ENCODE measurements at places on chromosomes 12 and 14.

DNA sequence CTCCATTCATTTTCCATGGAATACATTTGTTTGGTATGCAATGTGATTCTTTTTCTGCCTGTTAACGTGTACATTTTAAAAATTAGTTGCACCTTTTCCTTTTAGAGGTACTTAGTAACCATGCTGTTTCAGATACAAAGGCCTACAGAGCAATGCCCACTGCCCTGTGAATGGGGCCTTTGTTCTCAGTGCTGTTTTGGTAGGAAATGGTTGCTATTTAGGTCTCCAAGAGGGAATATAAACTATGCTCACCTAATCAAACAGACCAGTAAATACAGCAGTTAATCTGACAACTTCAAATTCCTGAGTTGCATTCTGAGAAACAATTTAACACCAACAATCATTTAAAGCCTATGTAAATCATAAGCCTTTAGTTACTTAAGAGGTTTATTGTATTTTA, 188.7 kb downstream of the BCAT1 start:
- H3K27me3 ChIP-seq: no peaks in the 10 kb centered on the region
- H3K36me3 ChIP-seq: no peaks in the 10 kb centered on the region
- H3K4me1 ChIP-seq: no peaks in the 10 kb centered on the region
- H3K4me3 ChIP-seq: no peak overlapping the region

GRCh38 chr12:125185311-125185739, 120.1 kb downstream of the AACS start:
- peak overlapping the region; percentile 93 for H3K4me3 ChIP-seq
- H3K27me3 ChIP-seq: no peaks in the 10 kb centered on the region
- DNase-seq: peak; percentile 81
- H3K36me3 ChIP-seq: 0 out of 2 replicates have a peak, but pooled peaks cover 1% of the 10 kb centered on the region

DNA sequence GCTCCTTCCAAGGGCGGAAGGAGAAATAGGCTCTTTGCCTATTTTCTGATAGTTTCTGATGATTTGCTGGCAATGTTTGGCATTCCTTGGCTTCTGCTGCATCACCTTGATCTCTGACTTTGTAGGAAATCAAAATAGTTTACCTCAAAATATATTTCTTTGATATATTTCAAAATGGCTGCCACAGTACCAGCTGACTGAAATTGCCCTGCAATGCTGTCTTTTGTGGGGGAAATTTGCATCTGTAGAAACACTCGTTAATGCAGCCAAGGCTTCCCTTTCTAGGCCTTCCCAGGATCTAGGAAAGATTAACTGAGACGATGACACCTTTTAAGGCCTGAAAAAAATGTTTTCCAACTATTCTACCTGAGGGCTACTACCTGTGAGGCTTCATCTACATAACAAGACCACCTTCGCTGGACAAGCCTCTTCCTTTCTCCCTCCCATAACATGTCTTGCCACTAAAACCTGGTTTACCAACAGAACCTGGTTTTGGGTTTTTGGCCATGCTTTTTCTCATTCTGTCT, 212.8 kb upstream of the SSTR1 start:
- H3K4me3 ChIP-seq: no peak overlapping the region
- H3K27ac ChIP-seq: peak overlapping the region; percentile 86
- peaks cover 11% of the 10 kb centered on the region for H3K4me1 ChIP-seq
- H3K36me3 ChIP-seq: peaks cover 4% of the 10 kb centered on the region
- peak; percentile 37 for DNase-seq

GRCh38 chr12:31845613-31846322, 113.4 kb upstream of the RESF1 start:
- peaks cover 32% of the 10 kb centered on the region for H3K36me3 ChIP-seq
- no peak overlapping the region for H3K4me3 ChIP-seq
- DNase-seq: no peak
- H3K27ac ChIP-seq: no peak overlapping the region
- no peaks in the 10 kb centered on the region for H3K27me3 ChIP-seq

DNA sequence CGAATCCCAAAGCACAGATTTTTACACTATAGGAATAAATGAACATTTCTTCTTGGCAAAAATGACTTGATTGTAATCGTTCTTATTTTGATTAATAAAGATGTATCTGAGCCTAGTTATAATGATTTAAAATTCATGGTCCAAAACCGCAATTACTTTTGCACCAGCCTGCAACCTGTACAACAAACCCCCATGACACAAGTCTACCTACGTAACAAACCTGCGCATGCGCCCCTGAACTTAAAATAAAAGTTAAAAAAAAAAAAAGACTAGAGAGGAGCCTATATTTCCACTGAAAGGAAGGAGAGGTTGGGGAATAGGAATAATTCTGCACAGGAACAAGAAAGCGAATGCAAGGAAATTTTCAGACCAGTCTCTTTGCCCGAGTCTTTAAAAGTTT, 145.2 kb downstream of the SCARB1 start:
- no peak for DNase-seq
- no peak overlapping the region for H3K4me3 ChIP-seq
- H3K4me1 ChIP-seq: no peaks in the 10 kb centered on the region
- no peak overlapping the region for H3K27ac ChIP-seq

- H3K27ac ChIP-seq: no peak overlapping the region
- peaks cover 9% of the 10 kb centered on the region for H3K36me3 ChIP-seq
- no peaks in the 10 kb centered on the region for H3K4me1 ChIP-seq
- peak; percentile 60 for DNase-seq
- no peaks in the 10 kb centered on the region for H3K27me3 ChIP-seq
Measured at GRCh38 chr12:54725233-54725843, 77.2 kb upstream of the DCD start.

GRCh38 chr12:47328831-47329545, 249.2 kb upstream of the AMIGO2 start:
- no peak overlapping the region for H3K4me3 ChIP-seq
- no peak overlapping the region for H3K27ac ChIP-seq
- H3K36me3 ChIP-seq: no peaks in the 10 kb centered on the region
- no peaks in the 10 kb centered on the region for H3K4me1 ChIP-seq
- no peak for DNase-seq

GRCh38 chr12:39327510-39327909, 115.4 kb downstream of the KIF21A start:
- H3K4me1 ChIP-seq: no peaks in the 10 kb centered on the region
- no peak for DNase-seq
- peaks cover 9% of the 10 kb centered on the region for H3K36me3 ChIP-seq

DNA sequence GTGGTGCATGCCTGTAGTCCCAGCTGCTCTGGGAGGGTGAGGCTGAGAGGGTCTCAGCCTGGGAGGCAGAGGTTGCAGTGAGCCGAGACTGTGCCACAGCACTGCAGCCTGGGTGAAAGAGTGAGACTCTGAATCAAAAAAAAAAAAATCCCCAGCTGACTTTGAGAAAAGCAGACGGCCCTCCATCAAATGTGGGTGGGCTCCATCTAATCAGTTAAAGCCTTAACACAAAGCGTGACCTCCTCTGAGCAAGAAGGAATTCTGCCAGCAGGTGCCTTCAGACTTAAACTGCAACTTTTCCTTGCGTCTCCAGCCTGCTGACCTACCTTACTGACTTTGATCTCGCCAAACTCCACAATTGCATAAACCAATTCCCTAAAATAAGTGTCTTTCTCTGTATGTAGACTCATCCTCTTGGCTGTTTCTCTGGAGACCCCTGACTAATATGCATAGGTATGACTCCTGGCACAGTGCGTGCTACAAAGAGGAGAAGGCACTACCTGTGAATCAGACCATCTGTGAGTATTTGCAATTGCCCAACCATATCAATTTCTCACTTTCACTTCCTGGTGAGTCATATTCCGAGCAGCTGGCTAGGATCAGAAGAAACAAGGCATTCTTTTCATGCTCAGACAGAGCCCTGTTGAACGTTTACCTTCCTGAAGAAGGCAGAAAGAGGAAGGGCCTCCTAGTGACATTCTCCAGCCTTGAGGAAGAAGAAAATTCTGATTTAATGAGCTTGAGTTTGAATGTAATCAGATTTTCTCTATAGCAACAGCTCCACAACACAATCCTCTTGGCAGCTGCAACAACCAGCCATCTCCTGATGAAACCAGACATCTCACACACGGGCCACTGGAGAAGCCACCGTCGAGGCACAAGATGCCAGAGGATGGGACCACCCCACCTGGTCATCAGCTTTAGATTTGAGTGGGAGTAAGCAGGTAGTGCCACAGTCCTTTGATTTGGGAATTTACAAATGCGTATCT, 54.3 kb downstream of the CLMN start:
- H3K4me1 ChIP-seq: no peaks in the 10 kb centered on the region
- H3K4me3 ChIP-seq: no peak overlapping the region
- no peak overlapping the region for H3K27ac ChIP-seq
- DNase-seq: peak; percentile 17
- H3K27me3 ChIP-seq: no peaks in the 10 kb centered on the region
- H3K36me3 ChIP-seq: no peaks in the 10 kb centered on the region

GRCh38 chr12:13175499-13175898, 21.0 kb upstream of the EMP1 start:
- H3K27ac ChIP-seq: no peak overlapping the region
- H3K27me3 ChIP-seq: no peaks in the 10 kb centered on the region
- H3K4me1 ChIP-seq: peaks cover 18% of the 10 kb centered on the region
- DNase-seq: no peak
- no peak overlapping the region for H3K4me3 ChIP-seq
- H3K36me3 ChIP-seq: no peaks in the 10 kb centered on the region

DNA sequence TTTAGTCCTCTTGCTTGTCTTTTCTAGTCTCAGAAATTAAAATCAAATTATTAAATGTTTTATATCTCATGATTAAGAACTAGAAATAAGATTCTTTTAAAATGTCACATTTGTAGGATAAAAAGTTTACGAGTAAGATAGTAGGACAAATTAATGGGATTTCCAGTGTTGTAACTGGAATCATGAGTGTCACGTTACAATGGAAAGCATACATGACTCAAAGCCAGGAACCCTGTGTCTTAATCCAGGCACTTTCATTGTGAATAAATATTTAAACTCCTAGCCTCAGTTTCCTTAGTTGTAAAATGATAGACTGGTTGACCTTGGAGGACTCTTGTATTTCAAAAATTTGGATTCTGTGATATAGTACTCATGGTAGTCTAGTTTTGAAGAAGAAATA, 84.9 kb downstream of the MIA2 start:
- no peaks in the 10 kb centered on the region for H3K36me3 ChIP-seq
- no peak for DNase-seq
- no peaks in the 10 kb centered on the region for H3K27me3 ChIP-seq

DNA sequence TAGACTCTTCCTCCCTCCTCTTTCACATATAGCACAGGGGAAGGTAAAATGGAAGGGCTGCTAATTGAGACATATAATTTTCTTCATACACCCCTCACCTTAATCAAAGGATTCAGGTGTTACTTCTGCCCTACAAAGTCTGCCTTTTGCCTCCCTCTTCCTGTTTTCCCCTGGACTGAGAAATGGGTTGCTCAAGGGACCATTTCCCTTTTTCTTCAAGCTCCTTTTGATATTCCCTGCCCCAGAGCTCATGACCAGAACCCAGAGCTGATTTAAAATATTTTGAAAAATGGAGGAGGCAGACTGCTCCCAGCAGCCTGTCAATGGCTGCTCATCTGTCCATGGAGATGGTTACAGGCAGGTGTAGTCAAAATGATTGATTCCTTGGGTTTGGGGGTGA, 6.3 kb upstream of the PIP4K2C start:
- H3K4me3 ChIP-seq: no peak overlapping the region
- no peaks in the 10 kb centered on the region for H3K27me3 ChIP-seq
- H3K36me3 ChIP-seq: peaks cover 28% of the 10 kb centered on the region
- H3K4me1 ChIP-seq: no peaks in the 10 kb centered on the region

- H3K36me3 ChIP-seq: no peaks in the 10 kb centered on the region
- H3K27ac ChIP-seq: no peak overlapping the region
- no peak for DNase-seq
- no peaks in the 10 kb centered on the region for H3K4me1 ChIP-seq
- H3K27me3 ChIP-seq: no peaks in the 10 kb centered on the region
- H3K4me3 ChIP-seq: no peak overlapping the region
Measured at GRCh38 chr14:96579358-96579757, 77.2 kb downstream of the PAPOLA start.

DNA sequence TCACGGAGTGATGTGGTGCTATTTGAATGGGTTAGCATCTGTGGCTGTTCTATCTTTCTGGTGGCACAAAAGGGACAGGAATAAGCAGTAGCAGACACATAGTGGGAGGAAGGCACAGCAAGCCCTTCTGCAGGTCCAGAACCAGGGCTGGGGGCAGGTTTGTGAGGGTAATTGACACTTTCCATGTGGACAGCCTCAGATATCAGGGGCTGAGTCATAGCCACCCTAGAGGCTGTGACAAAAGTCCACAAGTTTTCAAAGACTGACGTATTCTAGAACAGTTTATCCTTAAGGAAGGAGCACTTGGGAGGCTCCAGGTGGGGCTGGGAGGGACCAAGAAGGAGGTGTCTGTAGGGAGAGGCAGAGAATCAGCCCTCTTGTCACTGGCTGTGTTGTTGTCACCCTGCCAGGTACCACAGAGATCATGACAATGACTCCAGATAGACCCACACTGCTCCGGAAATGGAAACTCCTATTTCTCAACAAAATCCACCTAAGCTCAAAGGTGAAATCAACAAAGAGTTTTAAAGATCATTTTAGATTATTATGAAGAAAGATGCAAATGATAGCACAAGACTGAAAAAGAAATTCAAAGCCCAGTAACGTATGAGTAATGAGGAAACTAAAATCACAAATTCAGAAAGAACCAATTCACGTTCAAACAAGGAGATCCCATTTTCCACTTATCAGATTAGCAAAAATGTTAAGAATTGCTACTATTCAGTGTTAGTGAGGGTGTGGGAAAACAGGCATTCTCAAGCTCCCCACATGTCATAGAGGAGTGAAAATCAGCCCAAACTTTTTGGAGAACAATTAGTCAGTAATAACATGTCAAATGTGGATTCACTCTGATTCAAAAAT, 48.3 kb downstream of the NFKBIA start:
- no peaks in the 10 kb centered on the region for H3K27me3 ChIP-seq
- H3K36me3 ChIP-seq: no peaks in the 10 kb centered on the region
- H3K27ac ChIP-seq: no peak overlapping the region
- H3K4me3 ChIP-seq: no peak overlapping the region
- DNase-seq: no peak

- DNase-seq: no peak
- peak overlapping the region; percentile 94 for H3K4me3 ChIP-seq
- no peak overlapping the region for H3K27ac ChIP-seq
- H3K4me1 ChIP-seq: no peaks in the 10 kb centered on the region
Measured at GRCh38 chr12:120470150-120470784, 719 bp upstream of the SRSF9 start.

- peaks cover 2% of the 10 kb centered on the region for H3K4me1 ChIP-seq
- no peak overlapping the region for H3K4me3 ChIP-seq
- no peaks in the 10 kb centered on the region for H3K36me3 ChIP-seq
- no peaks in the 10 kb centered on the region for H3K27me3 ChIP-seq
Measured at GRCh38 chr14:34498684-34499412, 36.8 kb upstream of the SPTSSA start.

DNA sequence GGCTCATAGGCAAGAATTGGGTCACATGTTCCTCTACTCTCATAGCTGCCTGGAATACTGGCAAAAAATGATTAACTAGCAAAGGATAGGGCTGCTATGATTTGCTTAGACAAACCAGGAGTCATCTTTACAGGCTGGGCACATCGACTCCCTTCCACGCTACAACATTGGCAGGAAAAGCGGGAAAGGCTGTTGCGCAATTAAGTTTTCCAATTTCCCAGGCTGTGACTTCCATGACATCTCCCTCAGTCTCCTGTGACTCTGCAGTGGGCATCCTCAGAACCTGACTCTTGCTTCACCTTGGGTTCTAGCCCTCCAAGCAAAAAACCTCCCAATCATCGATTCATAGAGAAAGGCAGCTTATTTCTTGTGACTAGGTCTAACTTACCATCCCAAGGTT, 184.5 kb upstream of the E2F7 start:
- H3K36me3 ChIP-seq: no peaks in the 10 kb centered on the region

- no peak overlapping the region for H3K4me3 ChIP-seq
- 0 out of 2 replicates have a peak, but pooled peaks cover 2% of the 10 kb centered on the region for H3K36me3 ChIP-seq
- H3K4me1 ChIP-seq: no peaks in the 10 kb centered on the region
- DNase-seq: no peak
Measured at GRCh38 chr12:103442822-103443221, 52.9 kb downstream of the C12orf42 start.

Data from H9 (cell line).